ENCODE measurements at places on chromosomes 1 and 21.

- H3K4me3 ChIP-seq: peak overlapping the region; percentile 92
- peak overlapping the region; percentile 84 for H3K27ac ChIP-seq
- peaks cover 26% of the 10 kb centered on the region for H3K4me1 ChIP-seq
- no peaks in the 10 kb centered on the region for H3K36me3 ChIP-seq
- peak; percentile 57 for DNase-seq
These were observed 1.4 kb downstream of the DAB1 start for GRCh38 chr1:57422271-57423134.

DNA sequence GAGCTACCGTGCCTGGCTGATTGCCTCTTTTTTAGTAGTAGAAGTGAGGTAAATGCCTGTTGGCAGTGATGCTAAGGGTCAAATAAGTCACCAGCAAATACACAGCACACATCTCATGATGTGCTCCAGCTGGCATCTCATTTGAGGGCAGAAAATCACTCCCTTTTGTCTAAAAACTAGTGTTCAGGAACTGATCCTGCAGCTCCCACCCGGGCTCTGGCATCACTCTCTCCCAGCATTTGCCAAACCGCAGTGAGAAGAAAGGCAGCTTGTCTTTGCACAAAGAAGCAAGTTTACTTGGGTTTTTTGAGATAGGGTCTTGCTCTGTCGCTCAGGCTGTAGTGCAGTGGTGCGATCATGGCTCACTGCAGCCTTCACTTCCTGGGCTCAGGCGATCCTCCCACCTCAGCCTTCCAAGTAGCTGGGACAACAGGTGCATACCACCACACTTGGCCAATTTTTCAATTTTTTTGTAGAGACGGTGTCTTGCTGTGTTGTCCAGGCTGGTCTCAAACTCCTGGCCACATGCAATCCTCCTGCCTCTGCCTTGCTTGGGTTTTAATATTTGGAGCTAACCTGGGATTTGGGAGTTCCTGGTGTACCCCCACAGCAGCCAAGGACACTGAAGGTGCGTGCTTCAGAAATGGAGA, 4.1 kb downstream of the RBP7 start:
- no peak overlapping the region for H3K4me3 ChIP-seq
- no peak for DNase-seq
- peaks cover 40% of the 10 kb centered on the region for H3K27me3 ChIP-seq
- H3K36me3 ChIP-seq: no peaks in the 10 kb centered on the region
- no peak overlapping the region for H3K27ac ChIP-seq

GRCh38 chr1:93678491-93678890, 3.1 kb downstream of the BCAR3 start:
- no peaks in the 10 kb centered on the region for H3K27me3 ChIP-seq
- H3K36me3 ChIP-seq: peaks cover 17% of the 10 kb centered on the region
- peak overlapping the region; percentile 97 for H3K4me3 ChIP-seq

GRCh38 chr21:44709426-44710293, 1.7 kb downstream of the TSPEAR start:
- H3K4me3 ChIP-seq: no peak overlapping the region
- peaks cover 98% of the 10 kb centered on the region for H3K27me3 ChIP-seq

- H3K27me3 ChIP-seq: peaks cover 2% of the 10 kb centered on the region
- H3K4me3 ChIP-seq: peak overlapping the region; percentile 83
- DNase-seq: no peak
- H3K36me3 ChIP-seq: no peaks in the 10 kb centered on the region
- peaks cover 36% of the 10 kb centered on the region for H3K4me1 ChIP-seq
These were observed 655 bp upstream of the KIRREL1 start for GRCh38 chr1:157992833-157993146.

DNA sequence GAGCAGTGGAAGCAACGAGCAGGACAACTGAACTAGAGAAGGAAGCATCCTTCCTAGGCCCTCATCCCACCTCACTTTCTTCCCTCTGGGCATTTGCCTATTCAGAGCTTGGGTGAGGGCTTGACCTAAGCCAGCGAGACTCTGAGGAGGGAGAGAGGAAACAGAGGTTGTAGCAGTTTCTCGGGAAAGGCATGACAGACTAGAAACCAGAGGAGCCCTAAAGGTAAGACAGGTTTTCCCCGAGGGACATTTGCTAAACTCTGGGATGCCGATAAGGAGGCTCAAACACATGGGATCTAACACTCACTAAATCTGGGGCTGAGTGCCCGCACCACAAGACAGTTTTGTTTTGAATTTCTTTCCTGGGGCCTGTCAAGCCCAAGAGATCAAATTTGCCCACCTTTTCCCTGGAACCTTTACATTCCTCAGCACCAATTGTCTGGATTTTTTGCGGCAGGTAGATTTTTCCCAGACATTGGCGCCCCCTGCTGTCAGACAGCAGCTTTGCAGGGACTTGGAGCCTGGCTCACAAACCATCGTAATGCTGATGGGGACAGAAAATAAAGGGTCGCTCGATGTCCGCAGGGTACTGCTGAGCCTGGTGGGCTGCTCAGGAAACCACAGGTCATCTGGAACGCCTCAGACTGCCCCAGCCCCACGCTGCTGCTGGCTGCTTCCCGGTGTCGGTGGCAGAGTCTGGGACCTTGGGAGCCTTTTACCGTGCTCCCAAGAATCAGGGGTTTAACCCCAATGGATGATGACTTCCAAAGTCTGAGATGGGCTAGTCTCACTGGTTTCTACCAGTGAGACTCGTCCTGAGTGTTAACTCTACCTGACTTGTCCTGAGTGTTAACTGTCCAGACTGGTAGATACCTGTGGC, 23.4 kb upstream of the TSPAN2 start:
- no peak overlapping the region for H3K4me3 ChIP-seq
- H3K27me3 ChIP-seq: no peaks in the 10 kb centered on the region
- DNase-seq: peak; percentile 65
- H3K36me3 ChIP-seq: no peaks in the 10 kb centered on the region
- no peak overlapping the region for H3K27ac ChIP-seq
- H3K4me1 ChIP-seq: peaks cover 12% of the 10 kb centered on the region

GRCh38 chr1:5611851-5612250, 380.4 kb downstream of the NPHP4 start:
- DNase-seq: no peak
- peaks cover 9% of the 10 kb centered on the region for H3K27me3 ChIP-seq
- H3K27ac ChIP-seq: no peak overlapping the region
- H3K4me3 ChIP-seq: no peak overlapping the region

- H3K27me3 ChIP-seq: no peaks in the 10 kb centered on the region
- no peak overlapping the region for H3K27ac ChIP-seq
- no peak overlapping the region for H3K4me3 ChIP-seq
- DNase-seq: no peak
- no peaks in the 10 kb centered on the region for H3K4me1 ChIP-seq
These were observed 194.9 kb downstream of the HIVEP3 start for GRCh38 chr1:41723786-41724185.

GRCh38 chr21:19590044-19590443, 1186.5 kb upstream of the TMPRSS15 start:
- H3K4me3 ChIP-seq: no peak overlapping the region
- no peaks in the 10 kb centered on the region for H3K4me1 ChIP-seq
- H3K27ac ChIP-seq: no peak overlapping the region
- no peaks in the 10 kb centered on the region for H3K27me3 ChIP-seq
- no peaks in the 10 kb centered on the region for H3K36me3 ChIP-seq
- DNase-seq: no peak

DNA sequence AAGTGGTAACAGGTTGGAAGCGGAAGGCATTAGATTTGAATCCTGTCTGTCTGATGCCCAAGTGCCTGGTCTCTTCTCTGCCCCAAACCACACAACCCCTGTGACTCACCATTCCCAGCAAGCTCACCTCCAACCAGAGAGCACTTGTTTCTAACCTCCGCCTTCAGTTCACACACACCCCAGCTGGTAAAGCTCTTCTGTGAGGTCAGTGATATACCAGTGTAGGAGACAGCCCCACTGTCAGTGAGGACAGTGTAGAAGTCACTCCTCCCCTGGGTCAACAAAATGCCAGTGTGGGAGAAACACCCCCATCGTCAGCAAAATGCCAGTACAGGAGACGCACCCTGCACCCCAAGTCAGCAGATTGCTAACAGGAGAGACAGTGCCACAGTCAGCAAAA, 2.6 kb downstream of the RIMS3 start:
- H3K27me3 ChIP-seq: no peaks in the 10 kb centered on the region
- no peaks in the 10 kb centered on the region for H3K36me3 ChIP-seq

DNA sequence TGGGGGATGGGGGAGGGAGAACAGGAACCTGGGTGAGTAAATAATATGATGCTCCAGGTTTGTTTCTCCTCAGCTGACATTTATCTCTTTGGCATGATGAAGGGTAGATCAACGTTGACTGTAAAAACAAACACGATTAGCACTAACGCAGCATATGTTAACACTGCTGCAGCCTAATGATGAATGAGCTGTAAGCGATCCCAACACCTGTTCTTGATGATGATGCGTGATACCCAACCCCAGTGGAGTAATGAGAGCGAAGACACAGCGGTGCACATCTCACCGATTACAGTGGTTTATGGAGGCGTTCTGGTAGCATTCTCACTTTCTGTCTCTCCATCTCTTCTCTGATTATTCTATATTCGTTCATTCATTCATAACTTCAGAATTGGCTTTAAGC, 640.4 kb downstream of the USP25 start:
- H3K27me3 ChIP-seq: no peaks in the 10 kb centered on the region
- no peak overlapping the region for H3K27ac ChIP-seq
- peaks cover 2% of the 10 kb centered on the region for H3K36me3 ChIP-seq
- H3K4me3 ChIP-seq: no peak overlapping the region
- DNase-seq: no peak

- no peak for DNase-seq
- peaks cover 5% of the 10 kb centered on the region for H3K27me3 ChIP-seq
- H3K27ac ChIP-seq: no peak overlapping the region
- H3K4me3 ChIP-seq: no peak overlapping the region
- peaks cover 23% of the 10 kb centered on the region for H3K36me3 ChIP-seq
These were observed 49.3 kb downstream of the DENND1B start for GRCh38 chr1:197725976-197726375.

DNA sequence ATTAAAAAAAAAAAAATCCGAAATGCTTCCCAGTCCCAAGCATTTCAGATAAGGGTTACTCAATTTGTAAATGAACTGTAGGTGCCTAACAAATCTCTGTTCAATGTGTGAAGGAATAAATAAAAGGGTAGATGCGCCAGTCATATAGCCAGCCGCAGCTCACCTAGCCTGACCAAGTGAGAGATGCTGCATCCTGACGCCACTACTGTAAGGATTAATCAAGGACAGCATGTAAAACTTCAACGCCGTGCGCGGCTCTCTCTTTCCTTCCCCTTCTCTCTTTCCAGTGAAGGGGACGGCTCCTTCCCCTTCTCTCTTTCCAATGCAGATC, 441 bp downstream of the PPT1 start:
- no peaks in the 10 kb centered on the region for H3K36me3 ChIP-seq
- no peak for DNase-seq
- H3K4me1 ChIP-seq: peaks cover 21% of the 10 kb centered on the region
- H3K27me3 ChIP-seq: peaks cover 24% of the 10 kb centered on the region

- H3K27me3 ChIP-seq: no peaks in the 10 kb centered on the region
- H3K27ac ChIP-seq: no peak overlapping the region
- H3K36me3 ChIP-seq: peaks cover 2% of the 10 kb centered on the region
- H3K4me3 ChIP-seq: no peak overlapping the region
- DNase-seq: no peak
These were observed 15.5 kb upstream of the DR1 start for GRCh38 chr1:93330196-93330595.

GRCh38 chr1:90318431-90318830, 323.5 kb downstream of the ZNF326 start:
- no peak overlapping the region for H3K4me3 ChIP-seq
- H3K27me3 ChIP-seq: no peaks in the 10 kb centered on the region
- no peak overlapping the region for H3K27ac ChIP-seq
- no peak for DNase-seq

GRCh38 chr21:26847002-26847401, 1.8 kb upstream of the ADAMTS1 start:
- H3K36me3 ChIP-seq: peaks cover 5% of the 10 kb centered on the region
- DNase-seq: no peak
- peaks cover 63% of the 10 kb centered on the region for H3K4me1 ChIP-seq
- H3K27me3 ChIP-seq: peaks cover 6% of the 10 kb centered on the region
- no peak overlapping the region for H3K27ac ChIP-seq

DNA sequence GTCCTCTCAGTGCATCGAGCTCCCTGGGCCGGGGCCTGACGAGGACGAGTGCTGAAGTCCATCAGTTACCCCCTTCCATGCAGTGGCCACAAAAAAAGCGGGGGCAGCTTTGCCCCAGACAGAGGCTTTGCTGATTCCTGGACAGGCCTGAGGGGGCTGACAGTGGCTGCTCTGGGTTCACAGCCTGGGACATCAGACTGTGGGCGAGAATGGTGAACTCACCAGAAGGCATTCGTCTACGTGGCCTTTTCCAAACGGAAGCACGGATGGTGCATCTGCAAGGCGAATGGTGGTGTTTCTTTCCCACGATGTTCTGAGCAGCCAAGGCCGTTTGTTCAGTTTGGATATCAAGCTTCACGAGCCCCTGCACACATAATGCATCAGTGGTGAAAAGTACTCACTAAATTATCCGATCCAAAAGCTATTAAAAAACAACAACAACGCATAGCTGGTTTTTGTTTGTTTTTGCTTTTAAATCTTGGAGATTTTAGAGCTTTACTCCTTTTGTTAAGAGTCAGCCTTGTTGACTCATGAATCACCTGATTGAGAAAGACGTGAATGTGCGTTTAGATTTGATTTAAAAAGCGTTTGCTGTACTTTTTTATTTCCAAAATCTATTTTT, 6.3 kb upstream of the ZBTB21 start:
- H3K4me3 ChIP-seq: no peak overlapping the region
- H3K27ac ChIP-seq: no peak overlapping the region
- H3K27me3 ChIP-seq: peaks cover 16% of the 10 kb centered on the region
- H3K4me1 ChIP-seq: peaks cover 13% of the 10 kb centered on the region
- no peak for DNase-seq
- no peaks in the 10 kb centered on the region for H3K36me3 ChIP-seq

- H3K27me3 ChIP-seq: no peaks in the 10 kb centered on the region
- no peak for DNase-seq
- H3K4me3 ChIP-seq: no peak overlapping the region
- H3K36me3 ChIP-seq: no peaks in the 10 kb centered on the region
- peaks cover 12% of the 10 kb centered on the region for H3K4me1 ChIP-seq
These were observed 283.1 kb downstream of the DSCAM start for GRCh38 chr21:40563900-40564299.

- H3K4me3 ChIP-seq: peak overlapping the region; percentile 89
- no peak overlapping the region for H3K27ac ChIP-seq
- H3K27me3 ChIP-seq: peaks cover 3% of the 10 kb centered on the region
- peaks cover 11% of the 10 kb centered on the region for H3K36me3 ChIP-seq
- DNase-seq: no peak
These were observed 7.1 kb upstream of the ZNF669 start for GRCh38 chr1:247111259-247111699.

Data from neural crest cell (in vitro differentiated cells).